ENCODE measurements at places on chromosomes 5 and 9. TPM values are rescaled to one million over a fixed set of nuclear protein-coding genes. Genes with fewer than 3 reads are reported as not detected.

DNA sequence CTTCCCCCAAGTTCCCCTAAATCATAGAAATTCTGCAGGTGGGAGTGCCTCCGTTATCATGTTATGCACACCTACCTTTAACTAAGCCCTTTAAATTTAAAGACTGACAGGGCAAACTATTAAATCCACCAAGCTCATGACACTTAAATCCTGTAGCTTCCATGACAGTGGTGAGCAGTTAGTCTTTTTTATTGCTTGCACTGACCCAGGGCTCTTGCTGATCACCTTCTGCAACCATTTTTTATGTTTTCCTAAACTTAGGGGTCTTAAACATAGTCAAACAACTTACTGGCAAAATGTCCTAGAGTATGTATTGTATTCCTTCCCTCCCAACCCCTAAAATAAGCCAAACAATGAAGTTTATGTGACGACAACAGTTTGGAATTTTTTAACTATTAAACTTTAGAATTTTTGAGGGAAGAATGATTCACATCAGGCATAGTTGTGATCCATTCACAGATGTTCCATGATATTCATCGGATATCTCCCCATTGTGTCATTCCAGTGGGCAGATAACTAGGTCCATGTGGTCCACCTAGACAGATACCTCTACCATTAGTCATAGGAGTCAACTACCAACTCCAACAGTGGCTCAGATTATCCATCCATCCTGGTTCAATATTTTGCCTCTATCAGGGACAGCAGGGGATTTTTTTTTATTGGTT is 283.1 kb downstream of the ADAMTS6 start:
- DNase-seq = no peak
- H3K36me3 ChIP-seq = no peaks in the 10 kb centered on the region
- no peaks in the 10 kb centered on the region for H3K4me1 ChIP-seq
- no peak overlapping the region for H3K27ac ChIP-seq

DNA sequence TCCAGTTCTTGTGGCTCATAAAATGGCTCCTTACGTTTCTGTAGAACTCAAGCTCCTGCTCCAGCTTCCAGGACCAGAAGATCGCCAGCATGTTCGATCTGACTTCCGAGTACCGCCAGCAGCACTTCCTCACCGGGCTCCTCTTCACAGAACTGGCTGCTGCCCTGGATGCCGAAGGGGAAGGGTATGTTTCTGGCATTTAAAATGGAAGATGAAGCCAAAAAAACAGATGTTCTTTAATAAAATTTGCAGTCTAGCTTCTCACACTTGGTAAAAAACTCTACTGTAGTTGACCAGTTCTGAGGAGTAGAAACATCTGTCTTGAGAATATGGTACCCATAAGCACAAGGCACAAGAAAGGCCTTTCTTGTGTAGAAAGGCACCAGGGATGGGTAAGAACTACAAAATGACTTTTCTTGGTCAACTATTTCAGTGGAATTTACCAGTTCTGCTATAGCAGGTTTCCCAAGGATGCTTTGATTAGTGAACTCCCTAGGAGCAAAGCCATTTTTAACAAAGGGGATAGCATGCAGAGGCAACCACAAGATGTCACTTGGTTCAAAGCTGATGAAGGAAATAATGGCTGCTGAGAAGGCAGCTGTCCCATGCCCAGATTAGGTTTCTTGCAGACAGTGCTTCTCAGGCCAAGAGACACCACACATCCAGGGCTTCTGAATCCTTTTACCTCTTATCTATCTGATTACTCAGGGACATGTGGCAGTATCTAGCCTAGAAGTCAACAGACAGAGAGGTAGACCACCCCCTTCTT is 192.4 kb downstream of the DOCK8 start:
- no peak for DNase-seq
- H3K36me3 ChIP-seq = peaks cover 86% of the 10 kb centered on the region
- no peak overlapping the region for H3K4me3 ChIP-seq
- no peaks in the 10 kb centered on the region for H3K4me1 ChIP-seq
- H3K27me3 ChIP-seq = no peaks in the 10 kb centered on the region
- no peak overlapping the region for H3K27ac ChIP-seq

GRCh38 chr5:17216176-17216973 is 1.1 kb upstream of the BASP1 start:
- H3K27me3 ChIP-seq = peaks cover 19% of the 10 kb centered on the region
- H3K4me1 ChIP-seq = peaks cover 72% of the 10 kb centered on the region
- peak; percentile 93 for DNase-seq
- no peaks in the 10 kb centered on the region for H3K36me3 ChIP-seq

- peak overlapping the region; percentile 58 for H3K4me3 ChIP-seq
- no peak for DNase-seq
- H3K27ac ChIP-seq = peak overlapping the region; percentile 92
- peaks cover 62% of the 10 kb centered on the region for H3K4me1 ChIP-seq
Measured at GRCh38 chr9:129835860-129836223, 584 bp downstream of the USP20 start.

- H3K36me3 ChIP-seq = no peaks in the 10 kb centered on the region
- no peak overlapping the region for H3K27ac ChIP-seq
- H3K4me3 ChIP-seq = no peak overlapping the region
- peaks cover 19% of the 10 kb centered on the region for H3K27me3 ChIP-seq
Measured at GRCh38 chr9:93948441-93949072, 6.6 kb downstream of the BARX1 start.

DNA sequence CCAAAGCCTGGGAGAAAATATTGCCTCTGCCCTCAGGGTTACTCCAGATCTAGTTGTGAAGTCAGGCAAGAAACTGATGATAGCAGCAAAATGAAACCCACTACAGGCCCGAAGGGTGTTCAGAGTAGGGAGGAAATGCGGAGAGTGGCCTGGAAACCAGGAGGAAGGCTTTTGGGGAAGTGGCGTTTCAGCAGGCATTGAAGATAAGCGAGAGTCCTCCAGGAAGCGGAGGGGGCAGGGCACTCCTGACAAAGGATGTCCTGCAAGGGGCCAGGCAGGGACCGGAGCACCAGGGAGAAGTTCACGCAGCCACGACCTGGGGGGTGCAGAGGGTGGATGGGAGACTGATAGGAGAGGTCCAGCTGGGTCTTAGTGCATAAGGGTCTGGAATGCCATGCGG is 7.8 kb upstream of the FOXI1 start:
- no peak overlapping the region for H3K27ac ChIP-seq
- no peak overlapping the region for H3K4me3 ChIP-seq
- no peaks in the 10 kb centered on the region for H3K27me3 ChIP-seq
- peaks cover 8% of the 10 kb centered on the region for H3K4me1 ChIP-seq
- no peaks in the 10 kb centered on the region for H3K36me3 ChIP-seq

GRCh38 chr5:93250424-93250823 is 330.6 kb downstream of the NR2F1-AS1 start:
- no peak overlapping the region for H3K27ac ChIP-seq
- no peaks in the 10 kb centered on the region for H3K36me3 ChIP-seq
- no peak overlapping the region for H3K4me3 ChIP-seq

GRCh38 chr5:172806897-172807672 is 27.0 kb upstream of the ERGIC1 start:
- peak overlapping the region; percentile 25 for H3K4me3 ChIP-seq
- H3K36me3 ChIP-seq = no peaks in the 10 kb centered on the region
- peak; percentile 98 for DNase-seq
- no peaks in the 10 kb centered on the region for H3K27me3 ChIP-seq
- peak overlapping the region; percentile 95 for H3K27ac ChIP-seq

GRCh38 chr5:27911216-27911615 is 872.8 kb upstream of the CDH9 start:
- H3K4me3 ChIP-seq = no peak overlapping the region
- no peak for DNase-seq
- no peaks in the 10 kb centered on the region for H3K36me3 ChIP-seq

DNA sequence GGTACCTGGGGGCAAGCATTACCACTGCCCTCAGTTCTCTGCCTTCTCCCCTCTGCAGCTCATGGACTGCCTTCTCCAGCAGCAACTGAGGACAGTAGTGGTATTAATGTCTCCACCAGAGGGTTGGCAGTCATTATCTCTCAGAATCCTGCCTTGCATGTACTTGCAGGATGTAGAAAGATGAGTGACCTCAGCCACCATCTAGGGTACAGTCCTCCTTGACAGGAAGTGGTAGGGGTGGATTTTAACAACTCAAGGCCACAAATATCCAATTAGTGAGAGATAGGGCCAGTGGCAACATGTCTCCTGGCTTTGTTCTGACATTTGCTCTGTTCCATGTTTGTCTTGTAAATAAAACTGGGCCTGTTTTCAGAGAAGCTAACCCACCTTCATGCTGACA is 47.2 kb downstream of the F2R start:
- no peak overlapping the region for H3K4me3 ChIP-seq
- no peaks in the 10 kb centered on the region for H3K36me3 ChIP-seq
- H3K27ac ChIP-seq = peak overlapping the region; percentile 36
- H3K4me1 ChIP-seq = no peaks in the 10 kb centered on the region
- H3K27me3 ChIP-seq = no peaks in the 10 kb centered on the region

- DNase-seq = no peak
- no peaks in the 10 kb centered on the region for H3K36me3 ChIP-seq
- H3K4me1 ChIP-seq = peaks cover 9% of the 10 kb centered on the region
Measured at GRCh38 chr5:36683821-36684434, 77.5 kb downstream of the SLC1A3 start.

GRCh38 chr5:375921-376798 is 54.6 kb downstream of the AHRR start:
- no peak overlapping the region for H3K27ac ChIP-seq
- H3K4me1 ChIP-seq = peaks cover 5% of the 10 kb centered on the region
- DNase-seq = peak; percentile 67
- no peaks in the 10 kb centered on the region for H3K36me3 ChIP-seq
- H3K27me3 ChIP-seq = peaks cover 45% of the 10 kb centered on the region

GRCh38 chr5:97101189-97101910 is 41.1 kb downstream of the LIX1 start:
- H3K36me3 ChIP-seq = no peaks in the 10 kb centered on the region
- H3K27me3 ChIP-seq = no peaks in the 10 kb centered on the region
- no peaks in the 10 kb centered on the region for H3K4me1 ChIP-seq
- H3K4me3 ChIP-seq = no peak overlapping the region
- DNase-seq = no peak

DNA sequence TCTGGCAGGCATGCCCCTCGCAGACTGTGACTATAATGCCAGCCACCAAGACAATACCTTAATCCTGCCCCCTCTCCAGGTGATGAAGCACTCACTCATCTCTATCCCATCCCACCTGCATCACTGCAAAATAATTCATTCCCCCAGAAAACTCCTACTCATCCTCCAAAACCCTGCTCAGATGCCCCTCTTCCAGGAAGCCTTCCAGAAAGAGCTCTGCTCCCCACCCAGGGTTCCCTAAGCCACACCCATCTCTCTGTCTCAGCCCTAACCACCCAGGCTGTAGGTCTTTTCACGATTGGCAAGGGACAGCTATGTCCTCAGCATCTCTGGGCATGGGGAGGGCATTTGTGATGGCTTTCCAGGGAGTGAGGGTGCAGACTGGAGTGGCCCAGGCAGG is 17.2 kb downstream of the NR5A1 start:
- H3K36me3 ChIP-seq = no peaks in the 10 kb centered on the region
- peaks cover 87% of the 10 kb centered on the region for H3K4me1 ChIP-seq
- peak overlapping the region; percentile 6 for H3K27ac ChIP-seq
- peaks cover 47% of the 10 kb centered on the region for H3K27me3 ChIP-seq

DNA sequence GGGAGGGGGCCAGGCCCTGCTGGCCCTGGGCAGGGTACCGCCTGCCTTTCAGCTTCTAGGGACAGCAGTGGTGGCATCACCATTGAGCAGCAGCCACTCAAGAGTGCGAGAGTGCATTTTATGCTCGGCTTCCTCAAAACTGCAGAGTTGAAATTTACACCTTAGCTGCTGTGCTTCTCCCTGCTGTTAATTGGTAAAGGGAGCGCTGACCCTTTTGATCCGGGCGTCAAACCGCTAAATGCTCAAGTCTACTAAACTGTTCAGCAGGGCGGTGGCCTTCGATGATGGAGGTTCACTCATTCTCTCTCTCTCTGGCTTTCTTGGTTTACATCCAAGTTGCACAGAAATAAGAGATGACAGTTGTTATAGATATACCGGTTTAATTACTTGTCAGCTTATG is 368.6 kb upstream of the IRX2 start:
- H3K4me3 ChIP-seq = no peak overlapping the region
- no peak for DNase-seq
- no peaks in the 10 kb centered on the region for H3K36me3 ChIP-seq
- H3K27ac ChIP-seq = no peak overlapping the region

GRCh38 chr9:79976257-79977073 is 404.7 kb downstream of the TLE4 start:
- no peak for DNase-seq
- no peak overlapping the region for H3K4me3 ChIP-seq
- no peaks in the 10 kb centered on the region for H3K4me1 ChIP-seq

GRCh38 chr9:96040591-96041461 is 165.3 kb downstream of the ERCC6L2 start:
- H3K36me3 ChIP-seq = no peaks in the 10 kb centered on the region
- no peaks in the 10 kb centered on the region for H3K4me1 ChIP-seq
- H3K27ac ChIP-seq = no peak overlapping the region
- no peak overlapping the region for H3K4me3 ChIP-seq

- H3K27ac ChIP-seq = no peak overlapping the region
- no peaks in the 10 kb centered on the region for H3K36me3 ChIP-seq
- H3K4me3 ChIP-seq = no peak overlapping the region
- no peaks in the 10 kb centered on the region for H3K4me1 ChIP-seq
Measured at GRCh38 chr5:120901199-120901598, 437.1 kb downstream of the PRR16 start.

DNA sequence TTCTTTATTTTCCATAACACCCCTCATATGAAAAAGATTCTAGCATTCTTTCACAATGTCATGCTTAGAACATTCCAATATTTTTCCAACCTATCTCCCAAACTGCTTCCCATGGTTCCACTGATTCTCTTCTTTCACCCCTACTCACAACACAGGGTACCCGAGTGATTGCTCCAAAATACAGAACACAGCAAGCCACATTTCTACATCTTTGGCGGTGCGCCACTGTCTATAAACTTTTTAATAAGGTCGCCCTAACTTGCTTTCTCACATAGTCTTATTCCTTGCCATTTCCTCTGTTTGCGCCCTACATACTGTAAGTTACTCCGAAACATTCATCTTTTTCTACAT is 517.1 kb downstream of the RAB3C start:
- no peak overlapping the region for H3K4me3 ChIP-seq
- no peaks in the 10 kb centered on the region for H3K27me3 ChIP-seq
- DNase-seq = no peak

GRCh38 chr9:89919171-89919681 is 314.4 kb downstream of the GADD45G start:
- H3K36me3 ChIP-seq = no peaks in the 10 kb centered on the region
- DNase-seq = no peak
- no peaks in the 10 kb centered on the region for H3K4me1 ChIP-seq
- H3K27ac ChIP-seq = no peak overlapping the region
- no peaks in the 10 kb centered on the region for H3K27me3 ChIP-seq

IL33 gene
- 11.1 TPM for total RNA-seq

VCAN gene
- 70.3 TPM for total RNA-seq

SV2C gene
- total RNA-seq = 0.09 TPM

SLC46A2 gene
- total RNA-seq = 0.88 TPM

ARHGEF39 gene
- total RNA-seq = 0.95 TPM

RNF224 gene
- total RNA-seq = not detected

CCDC192 gene
- total RNA-seq = not detected

WDR31 gene
- 0.46 TPM for total RNA-seq

C5orf52 gene
- not detected for total RNA-seq

Data from spleen (tissue), 13 donors.